ENCODE measurements at places on chromosomes 1 and 21.

DNA sequence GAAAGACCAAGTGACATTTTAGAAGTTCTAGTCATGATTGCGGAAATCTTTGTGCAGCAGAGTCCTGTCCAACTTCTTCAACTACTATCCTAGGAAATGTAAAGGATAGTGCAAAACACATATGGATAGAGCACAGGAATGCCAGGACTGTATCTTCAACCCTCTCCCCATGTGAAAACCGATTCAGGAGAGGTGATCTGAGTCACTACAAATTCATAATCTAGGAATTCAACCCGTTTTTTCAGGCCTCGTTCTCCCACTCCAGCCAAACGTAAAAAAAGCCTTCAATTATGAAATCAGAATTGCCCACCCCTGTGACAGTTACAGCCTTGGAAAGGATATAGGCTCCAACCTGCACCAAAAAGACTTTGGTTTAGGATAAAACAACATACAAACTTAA, 52.9 kb upstream of the RGS1 start:
- no peak for DNase-seq

GRCh38 chr21:42868196-42868595, 11.1 kb downstream of the WDR4 start:
- DNase-seq, result no peak

DNA sequence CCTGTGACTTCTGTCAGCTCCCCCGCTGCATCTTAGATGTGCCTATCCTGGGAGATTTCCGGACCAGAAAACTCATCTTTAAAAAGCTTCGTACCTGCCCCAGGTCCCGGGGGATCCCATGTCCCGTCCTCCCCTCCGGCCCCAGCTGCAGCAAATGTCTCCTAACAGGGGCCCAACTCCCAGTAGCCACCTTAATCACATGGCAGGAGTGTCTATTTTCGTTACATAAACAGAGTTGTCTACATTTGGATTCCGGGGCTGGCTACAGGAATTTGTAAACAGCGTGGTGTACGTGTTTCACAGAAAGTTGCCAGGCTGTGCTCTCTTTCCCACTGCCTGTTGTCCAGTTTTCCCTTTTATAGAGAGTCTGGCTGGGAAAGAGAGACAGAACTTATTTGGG, 17.9 kb upstream of the KCNE2 start:
- peak; percentile 33 for DNase-seq

DNA sequence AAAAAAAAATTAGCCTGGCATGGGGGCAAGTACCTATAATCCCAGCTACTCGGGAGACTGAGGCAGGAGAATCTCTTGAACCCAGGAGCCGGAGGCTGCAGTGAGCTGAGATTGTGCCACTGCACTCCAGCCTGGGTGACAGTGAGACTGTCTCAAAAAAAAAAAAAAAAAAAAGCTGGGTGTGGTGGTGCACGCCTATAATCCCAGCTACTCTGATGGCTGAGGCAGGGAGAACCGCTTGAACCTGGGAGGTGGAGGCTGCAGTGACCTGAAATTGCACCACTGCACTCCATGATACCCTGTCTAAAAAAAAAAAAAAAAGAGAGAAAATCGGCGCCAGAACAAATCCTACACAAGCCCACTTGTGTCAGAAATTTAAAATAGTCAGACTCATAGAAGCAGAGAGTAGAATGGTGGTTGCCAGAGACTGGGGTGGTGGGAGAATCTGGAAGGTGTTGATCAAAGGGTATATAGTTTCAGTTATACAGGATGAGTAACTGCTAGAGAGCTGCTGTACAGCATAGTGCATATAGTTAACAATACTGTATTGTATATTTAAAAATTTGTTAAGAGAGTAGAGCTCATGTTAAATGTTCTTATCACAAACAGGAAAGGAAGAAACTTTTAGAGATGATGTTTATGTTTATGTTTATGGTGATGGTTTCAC, 9.6 kb downstream of the DIP2A start:
- DNase-seq, result no peak

GRCh38 chr1:119879510-119880434, 16.5 kb downstream of the ADAM30 start:
- no peak for DNase-seq

DNA sequence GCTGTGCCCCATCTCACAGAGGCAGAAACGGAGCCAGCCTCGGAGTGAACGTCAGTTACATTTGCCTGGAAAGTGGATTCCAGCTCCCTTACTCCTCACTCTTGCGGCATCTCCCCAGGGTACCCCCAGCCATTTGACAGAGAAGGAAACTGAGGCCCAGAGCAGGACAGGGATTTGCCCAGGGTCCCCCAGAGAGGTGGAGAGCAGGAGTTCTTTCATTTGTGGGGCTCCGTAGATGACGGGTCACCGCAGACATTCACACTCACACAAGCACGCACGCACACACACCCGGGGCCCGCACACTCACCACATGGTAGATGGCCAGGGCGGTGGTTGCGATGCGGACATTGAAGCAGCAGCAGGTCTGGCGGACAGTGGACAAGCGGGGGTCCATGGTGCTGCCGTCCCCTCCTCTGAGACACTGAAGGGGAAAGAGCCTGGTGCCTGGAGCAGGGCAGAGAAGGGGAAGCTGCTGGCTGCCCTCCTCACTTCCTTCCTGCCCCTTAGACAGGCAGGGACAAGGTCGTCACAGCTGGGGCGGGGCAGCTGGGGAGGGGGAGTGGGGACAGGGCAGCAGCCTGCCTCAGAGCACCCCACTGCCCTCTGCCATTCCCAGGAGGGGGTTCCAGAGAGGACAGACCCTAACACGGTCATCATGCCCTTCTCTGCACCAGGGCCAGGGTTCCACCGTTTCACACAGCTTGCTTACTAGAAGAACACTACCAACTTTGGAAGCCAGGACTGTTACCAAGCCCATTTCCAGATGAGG, at the start of gene LAPTM5:
Gene LAPTM5 (minus strand): TSS at position 423 of the 769 bp plus-strand sequence. CDS start 29 bp downstream, at position 394.
- no peak for DNase-seq

- DNase-seq, result no peak
Observed at GRCh38 chr1:6960860-6961259, 175.6 kb downstream of the CAMTA1 start.

- DNase-seq, result no peak
Observed at GRCh38 chr1:226697929-226698544, 41.0 kb downstream of the ITPKB start.

GRCh38 chr21:34815831-34816705, 147.3 kb downstream of the CLIC6 start:
- DNase-seq, result no peak

DNA sequence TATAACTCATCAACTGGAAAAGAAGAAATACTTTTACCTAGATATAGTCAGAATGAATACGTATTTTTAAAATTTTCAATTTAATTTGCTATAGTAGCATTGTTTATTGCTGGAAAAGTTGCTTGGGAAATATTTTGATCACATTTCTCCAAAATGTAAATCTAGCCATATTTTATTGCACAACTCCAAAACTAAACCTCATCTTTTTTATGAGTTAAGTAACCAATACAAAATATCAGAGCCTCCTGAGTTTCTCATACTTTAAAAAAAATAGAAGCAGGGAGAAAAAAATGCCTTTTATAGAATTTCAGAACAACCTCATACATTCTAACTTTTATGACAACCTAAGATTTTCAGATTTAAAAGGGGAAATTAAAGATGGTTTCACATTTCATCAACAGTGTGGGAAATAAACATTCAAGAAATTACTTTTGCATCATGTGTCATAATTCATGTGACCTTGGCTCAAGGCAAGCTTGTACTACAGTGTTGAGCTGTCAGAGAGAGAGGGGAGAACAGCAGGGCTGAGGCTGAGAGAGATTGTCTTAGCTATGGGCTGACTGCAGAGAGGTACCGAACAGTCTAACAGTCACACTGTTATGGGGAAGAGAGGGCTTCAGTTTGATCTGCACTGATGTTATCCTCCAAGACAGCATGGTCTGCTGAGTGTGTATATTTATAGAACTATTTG, 519.0 kb downstream of the LTN1 start:
- no peak for DNase-seq

DNA sequence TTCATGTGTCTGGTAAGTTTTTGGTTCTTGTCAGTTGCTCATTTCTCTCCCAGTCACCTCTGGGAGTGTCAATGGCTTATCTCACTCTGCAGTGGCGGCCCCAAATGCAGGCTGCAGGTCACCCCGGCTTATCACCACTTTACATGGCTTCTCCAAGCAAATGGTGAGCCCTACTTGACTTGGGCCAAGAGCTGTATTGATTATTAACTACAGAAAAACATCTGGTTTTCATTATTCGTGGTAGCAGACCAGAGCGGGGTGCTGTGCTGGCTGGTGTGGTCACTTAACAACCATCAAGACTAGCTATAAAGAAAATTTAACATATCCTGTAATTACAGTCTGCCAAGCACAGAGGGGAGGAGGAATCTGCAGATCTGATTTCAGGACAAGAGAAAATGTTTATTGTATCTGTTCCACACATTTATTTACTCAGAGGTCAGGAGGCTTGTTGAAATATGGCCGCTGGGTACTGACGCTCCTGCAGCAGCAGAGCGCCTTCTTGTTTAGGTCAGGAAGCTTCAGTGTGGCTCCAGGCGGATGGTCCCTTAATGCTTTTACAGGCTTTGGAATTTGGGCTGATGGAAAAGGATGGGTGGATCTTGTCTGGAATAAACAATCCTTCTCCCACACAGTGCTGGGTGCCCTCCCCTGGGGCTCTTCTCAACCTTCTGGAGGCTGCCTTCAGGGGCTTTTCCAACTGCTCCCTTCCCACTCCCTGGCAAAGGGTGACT, 87.8 kb downstream of the HLX start:
- no peak for DNase-seq

- peak; percentile 6 for DNase-seq
Observed at GRCh38 chr1:213041443-213041842, 9.6 kb upstream of the RPS6KC1 start.

DNA sequence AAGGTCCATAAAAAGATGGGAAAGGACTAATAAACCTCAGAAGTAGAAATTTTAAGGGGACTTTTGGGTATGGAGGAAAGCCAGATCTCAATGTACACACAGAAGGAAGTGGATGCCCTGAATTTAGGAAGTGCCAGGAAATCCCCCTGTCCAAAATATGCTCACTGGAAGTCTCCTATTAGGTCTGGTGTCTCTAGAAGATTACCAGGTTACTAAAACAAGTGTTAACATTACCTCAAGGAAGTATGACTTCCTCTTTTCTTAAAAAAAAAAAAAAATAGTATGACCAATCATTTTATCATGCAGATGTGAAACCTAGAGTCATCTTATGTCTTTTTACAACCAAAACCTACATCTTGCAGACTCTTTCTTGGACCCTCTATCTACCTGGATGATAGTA, 30.7 kb downstream of the CD58 start:
- no peak for DNase-seq

DNA sequence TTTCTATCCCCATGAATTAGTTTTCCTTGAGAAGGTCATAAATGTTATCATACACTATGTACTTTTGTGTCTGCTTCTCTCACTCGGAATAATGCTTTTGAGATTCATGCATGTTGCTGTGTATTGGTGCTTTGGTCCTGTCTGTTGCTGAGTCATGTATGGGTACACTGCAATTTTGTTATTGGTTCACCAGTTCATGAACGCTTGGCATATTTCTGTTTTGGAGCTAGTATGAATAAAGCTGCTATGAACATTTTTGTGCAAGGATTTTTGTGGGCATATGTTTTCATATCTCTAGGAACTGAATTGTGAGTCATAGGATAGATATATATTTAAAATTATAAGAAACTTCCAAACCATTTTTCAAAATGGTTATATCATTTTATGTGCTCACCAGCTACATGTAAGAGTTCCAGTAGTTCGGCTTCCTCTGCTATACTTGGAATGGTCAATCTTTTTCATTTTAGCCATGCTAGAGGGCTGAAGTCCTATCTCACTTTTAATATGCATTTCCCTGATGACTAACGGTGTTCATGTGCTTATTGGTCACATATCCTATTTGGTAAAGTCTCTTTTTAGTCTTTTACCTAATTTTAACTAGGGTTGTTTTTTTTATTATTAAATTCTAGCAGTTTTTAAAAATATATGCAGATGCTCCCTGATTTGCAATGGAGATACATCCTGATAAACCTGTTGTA, 38.2 kb downstream of the ETS2 start:
- DNase-seq, result no peak

- peak; percentile 51 for DNase-seq
Observed at GRCh38 chr21:38853421-38853919, 47.7 kb downstream of the ETS2 start.

GRCh38 chr1:30909365-30910068, 959 bp upstream of the SDC3 start:
- DNase-seq, result no peak

GRCh38 chr1:84996846-84997666, at the start of gene MCOLN2:
MCOLN2 (minus strand) TSS chr1:84997113; CDS start chr1:84996872, 241 bp downstream.
- DNase-seq, result peak; percentile 75

DNA sequence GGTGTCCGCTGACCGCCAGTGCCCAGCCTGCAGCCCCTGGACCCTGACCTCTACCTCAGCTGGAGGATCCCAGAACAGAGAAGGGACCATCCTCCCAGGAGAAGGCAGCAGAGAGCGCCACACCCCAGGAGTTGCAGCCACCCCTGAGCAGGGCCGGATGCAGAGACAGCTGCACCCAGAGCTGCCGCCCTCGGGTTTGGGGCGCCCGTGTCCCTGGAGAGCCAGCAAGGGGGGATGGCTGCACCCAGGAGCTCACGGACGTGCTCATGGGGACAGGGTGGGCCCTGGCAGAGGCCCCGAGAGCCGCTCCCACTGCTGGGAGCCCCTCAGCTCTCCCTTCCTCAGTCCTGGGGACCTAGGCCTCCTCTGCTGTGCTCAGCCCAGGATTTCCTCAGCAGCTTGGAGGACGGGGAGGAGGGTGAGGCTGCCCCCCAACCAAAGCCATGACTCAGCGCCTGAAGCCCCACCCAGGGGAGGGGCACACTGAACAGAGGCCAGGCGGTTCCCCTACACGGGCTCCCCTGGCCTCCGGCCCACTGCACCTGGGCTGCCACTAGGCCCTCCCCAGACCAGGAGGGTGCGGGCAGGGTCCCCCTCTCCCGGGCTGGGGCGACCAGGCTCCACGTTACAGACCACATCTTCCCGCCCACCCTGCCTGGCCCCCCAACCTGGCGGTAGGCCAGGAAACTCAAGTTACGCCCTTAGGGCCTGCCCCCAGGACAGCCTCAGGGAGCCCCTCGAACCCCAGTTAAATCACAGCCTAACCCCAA, 2.2 kb downstream of the ACAP3 start:
- peak; percentile 80 for DNase-seq

GRCh38 chr1:47991187-47991586, 6.0 kb downstream of the TRABD2B start:
- peak; percentile 10 for DNase-seq

DNA sequence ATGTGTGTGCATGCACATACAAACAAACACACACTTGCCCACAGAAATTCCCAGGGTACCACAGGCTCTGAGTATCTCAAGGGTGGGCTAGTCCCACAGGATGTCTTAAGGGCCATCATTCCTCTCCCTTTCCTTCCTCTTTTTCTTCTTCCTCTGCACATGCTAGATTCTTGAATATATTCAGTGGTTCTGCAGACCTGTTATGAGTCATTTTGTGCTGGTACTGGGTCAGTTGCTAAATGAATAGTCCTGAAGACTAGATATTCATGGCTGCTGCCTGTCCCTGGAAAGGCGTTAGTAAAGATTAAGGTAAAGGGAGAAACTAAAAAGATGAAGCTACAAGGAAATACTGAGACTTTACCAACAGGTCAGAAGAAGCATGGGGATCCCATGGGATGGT, 256.7 kb upstream of the KIAA0040 start:
- DNase-seq, result no peak

GRCh38 chr1:236287757-236288619, 6.2 kb upstream of the ERO1B start:
- DNase-seq, result no peak

- DNase-seq, result no peak
Observed at GRCh38 chr1:111737216-111738132, 1.7 kb downstream of the INKA2 start.

All from AG08395 (cell line).